Jurkat, Clone E6-1 (cell line): ENCODE measurements at places on chromosomes 13 and 19.
A peak's percentile ranks its signal among the peaks of the same experiment; 100 is the strongest.

DNA sequence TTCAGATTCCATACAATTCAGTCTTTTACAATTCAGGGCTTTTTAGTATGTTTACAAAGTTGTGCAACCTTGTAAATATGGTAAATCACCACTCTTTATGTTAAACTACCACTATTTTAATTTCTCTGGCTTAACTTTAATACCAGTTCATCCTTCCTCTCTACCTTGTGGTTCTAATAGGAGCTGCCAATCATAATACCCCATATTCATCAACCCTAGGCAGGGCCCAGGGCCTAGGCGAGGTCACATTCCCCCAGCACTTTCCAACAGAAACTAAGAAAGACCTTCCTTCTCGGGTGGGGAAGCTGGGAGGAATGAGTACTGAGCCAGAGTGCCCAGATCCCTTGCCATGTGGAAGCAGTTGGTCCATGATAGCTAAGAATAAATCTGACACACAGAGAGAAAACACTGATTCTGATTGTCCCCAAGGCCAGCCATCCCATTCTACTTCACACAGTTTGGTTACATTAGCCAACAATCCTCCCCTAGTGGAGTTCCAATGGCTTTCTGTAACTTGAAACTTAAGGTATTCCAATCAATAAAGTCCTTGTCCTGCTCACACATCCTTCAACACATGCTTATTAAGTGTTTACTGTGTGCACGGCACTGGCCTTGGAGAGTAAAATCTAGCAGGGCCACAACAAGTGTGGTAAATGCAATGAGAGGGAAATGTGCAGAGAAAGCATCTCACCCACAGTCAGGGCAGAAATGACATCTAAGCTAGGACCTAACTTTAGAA is 76.8 kb downstream of the NUFIP1 start:
- no peak for DNase-seq

- DNase-seq, result no peak
These were observed 59.4 kb downstream of the CCNE1 start for GRCh38 chr19:29871143-29871542.

- DNase-seq, result no peak
These were observed 40.9 kb downstream of the ZNF846 start for GRCh38 chr19:9727644-9728043.

DNA sequence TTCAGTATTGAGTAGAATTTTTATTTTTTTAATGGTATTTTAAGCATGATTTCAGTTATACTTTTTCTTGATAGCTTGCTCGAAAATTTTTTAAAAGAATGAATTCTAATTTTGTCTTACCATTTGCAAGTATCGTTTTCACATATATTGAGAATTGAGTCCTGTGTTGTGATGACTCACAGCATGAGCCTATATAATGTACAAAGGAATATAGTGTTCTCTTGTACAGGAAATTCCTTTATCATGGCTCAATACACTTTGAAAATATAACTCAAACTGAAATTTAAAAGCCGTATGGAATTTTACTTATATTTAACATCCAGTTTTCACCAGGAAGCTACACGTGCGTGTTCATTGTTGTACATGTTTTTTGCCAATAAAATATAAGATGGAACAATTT is 161.1 kb upstream of the TMTC4 start:
- DNase-seq, result no peak

DNA sequence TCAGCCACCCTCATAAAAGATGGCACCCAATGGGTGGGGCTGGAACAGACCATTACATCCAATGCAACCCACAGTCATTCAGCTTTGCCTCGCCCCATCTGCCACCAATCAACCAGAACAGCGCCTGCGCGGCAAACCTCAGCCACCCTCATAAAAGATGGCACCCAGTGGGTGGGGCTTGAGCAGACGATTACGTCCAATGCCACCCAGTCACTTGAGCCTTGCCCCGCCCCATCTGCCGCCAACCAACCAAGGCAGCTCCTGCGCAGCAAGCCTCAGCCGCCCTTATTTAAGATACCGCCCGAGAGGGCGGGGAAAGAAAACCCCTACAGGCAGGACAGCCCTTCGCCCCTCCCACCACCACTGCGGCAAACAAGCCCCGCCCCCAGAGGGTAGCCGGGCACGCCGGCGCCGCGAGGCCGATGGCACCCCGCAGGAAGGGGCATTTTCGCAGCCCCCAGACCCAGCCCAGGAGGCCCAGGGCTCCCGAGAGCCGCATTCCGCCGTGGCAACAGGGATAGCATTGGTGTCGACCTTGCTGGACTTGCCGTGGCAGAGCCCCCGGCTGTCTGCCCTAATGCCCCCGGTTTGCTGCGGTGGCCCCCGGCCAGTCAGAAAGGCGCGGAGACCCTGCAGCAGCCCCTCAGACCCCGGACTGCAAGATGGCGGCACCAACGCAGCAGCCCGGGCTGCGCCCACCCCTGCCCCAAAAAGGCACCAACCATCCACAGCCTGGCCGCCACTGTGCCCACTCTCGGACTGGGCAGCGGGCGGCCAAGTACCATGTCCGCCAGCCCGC is 675 bp downstream of the PEG3 start:
- no peak for DNase-seq

DNA sequence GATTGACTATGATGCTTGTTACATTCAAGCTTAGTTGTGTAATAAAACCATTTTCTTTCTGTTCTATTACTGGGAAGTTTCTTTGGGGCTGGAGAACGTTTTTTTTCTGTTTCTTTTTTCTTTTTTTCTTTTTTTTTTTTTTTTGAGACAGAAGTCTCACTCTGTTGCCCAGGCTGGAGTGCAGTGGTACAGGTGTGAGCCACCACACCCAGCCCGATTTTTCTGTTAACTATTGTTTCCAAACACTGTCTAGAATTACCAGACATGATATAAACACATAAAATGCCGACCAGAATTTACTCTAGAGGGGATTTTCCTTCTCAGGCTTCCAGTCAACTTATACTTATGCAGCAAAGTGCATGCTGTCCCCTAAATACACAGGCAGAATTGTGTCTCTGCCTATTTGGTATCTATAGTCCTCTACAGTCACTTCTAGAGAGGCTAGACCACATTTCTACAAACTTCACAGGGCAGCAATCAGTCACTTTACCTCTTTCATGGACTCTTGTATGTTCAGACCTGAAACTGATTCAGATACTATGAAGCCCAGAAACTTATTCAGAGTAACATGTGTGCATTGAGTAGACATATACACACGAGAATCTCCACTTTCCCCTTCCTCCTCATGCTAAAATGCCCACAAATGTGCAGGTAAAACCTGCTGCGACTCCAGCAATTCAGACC is 121.2 kb downstream of the ZNF737 start:
- DNase-seq, result no peak

GRCh38 chr19:15443838-15444237 is 5.9 kb downstream of the WIZ start:
- DNase-seq, result no peak

- no peak for DNase-seq
These were observed 173.7 kb upstream of the ZNF507 start for GRCh38 chr19:32171719-32172151.

GRCh38 chr19:16262618-16263017 is 62.0 kb upstream of the KLF2 start:
- no peak for DNase-seq

DNA sequence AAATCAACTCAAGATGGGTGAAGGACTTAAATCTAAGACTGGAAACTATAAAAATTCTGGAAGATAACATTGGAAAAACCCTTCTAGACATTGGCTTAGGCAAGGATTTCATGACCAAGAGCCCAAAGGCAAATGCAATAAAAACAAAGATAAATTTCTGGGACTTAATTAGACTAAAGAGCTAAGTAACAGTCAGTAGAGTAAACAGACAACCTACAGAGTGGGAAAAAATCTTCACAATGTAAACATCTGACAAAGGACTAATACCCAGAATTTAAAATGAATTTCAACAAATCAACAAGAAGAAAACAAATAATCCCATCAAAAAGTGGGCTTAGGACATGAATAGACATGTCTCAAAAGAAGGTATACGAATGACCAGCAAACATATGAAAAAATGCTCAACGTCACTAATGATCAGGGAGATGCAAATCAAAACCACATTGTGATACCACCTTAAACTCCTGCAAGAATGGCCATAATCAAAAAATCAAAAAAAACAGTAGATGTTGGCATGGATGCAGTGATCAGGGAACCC is 6.3 kb upstream of the RFX1 start:
- no peak for DNase-seq

DNA sequence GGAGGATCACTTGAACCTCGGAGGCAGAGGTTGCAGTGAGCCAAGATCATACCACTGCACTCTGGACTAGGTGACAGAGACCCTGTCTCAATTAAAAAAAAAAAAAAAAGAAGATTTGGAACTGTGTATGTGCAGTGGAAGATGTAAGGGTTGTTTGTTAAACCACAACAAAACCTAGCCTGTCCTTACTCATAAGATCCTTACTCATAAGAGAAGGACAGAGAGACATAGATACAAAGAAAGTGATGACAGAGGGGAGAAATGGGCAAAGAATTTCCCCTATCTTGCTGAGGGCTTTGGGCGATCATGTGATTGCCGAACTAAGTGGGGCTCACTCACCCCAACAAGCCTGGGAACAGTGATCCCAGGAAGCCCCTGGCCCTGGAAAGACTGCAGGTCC is 7.9 kb downstream of the ITPKC start:
- no peak for DNase-seq

DNA sequence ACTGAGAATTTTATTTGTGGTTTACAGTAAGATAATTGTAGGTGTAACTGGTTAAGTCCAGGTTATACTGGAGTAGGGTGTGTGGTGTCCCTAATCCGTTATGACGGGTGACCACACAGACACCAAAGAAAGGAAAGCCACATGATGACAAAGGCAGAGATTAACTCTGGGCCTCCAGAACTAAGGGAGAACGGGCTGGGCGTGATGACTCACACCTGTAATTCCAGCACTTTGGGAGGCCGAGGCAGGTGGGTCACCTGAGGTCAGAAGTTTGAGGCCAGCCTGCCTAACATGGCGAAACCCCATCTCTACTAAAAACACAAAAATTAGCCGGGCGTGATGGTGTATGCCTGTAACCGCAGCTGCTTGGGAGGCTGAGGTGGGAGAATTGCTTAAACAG is 10.2 kb upstream of the FUT2 start:
- no peak for DNase-seq

- no peak for DNase-seq
These were observed 57.5 kb downstream of the ZNF726 start for GRCh38 chr19:23972161-23972560.

DNA sequence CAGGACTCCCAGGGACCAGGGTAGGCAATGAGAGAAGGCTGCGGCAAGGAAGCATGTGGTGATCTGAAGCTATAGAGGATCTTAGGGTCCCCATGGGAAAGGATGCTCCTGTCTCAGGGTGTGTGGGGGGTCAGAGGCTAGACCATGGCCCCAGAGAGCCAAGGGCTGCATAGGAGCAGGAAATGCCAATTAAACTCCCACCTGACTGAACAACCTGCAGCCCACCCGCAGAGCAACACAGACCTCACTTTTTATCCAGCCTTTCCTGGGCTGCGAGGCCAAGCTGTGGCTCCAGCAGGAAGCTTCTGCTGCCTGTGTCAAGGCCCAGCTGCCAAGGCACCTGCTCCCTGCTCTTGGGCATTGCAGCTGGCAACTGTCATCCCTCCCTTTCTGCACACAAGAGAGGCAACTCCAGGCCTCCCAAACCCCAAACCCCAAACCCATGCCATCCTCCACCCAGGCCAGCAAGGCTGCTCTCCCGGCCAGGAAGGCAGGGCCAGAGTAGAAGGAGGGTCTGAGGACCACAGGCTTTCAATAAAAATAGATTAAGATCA is 290.1 kb downstream of the FOXO1 start:
- peak; percentile 21 for DNase-seq

DNA sequence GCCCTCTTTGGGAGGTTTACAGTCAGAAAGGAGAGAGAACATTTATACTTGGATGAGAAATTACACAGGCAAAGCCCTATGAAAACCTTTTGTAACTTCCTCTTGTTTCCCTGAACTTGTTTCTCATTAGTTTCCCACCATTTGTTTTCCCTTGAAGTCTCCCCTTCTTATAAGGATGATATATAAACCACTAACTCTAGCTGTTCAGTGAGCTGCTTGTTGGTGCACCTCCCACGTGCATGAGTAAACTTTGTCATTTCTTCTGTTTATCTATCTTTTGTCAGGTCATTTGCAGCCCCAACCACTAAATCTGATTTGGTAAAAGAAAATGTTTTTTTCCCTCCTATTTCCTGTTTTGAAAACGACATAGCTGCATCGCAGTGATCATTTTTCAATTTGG is 919.9 kb downstream of the SLITRK1 start:
- no peak for DNase-seq

DNA sequence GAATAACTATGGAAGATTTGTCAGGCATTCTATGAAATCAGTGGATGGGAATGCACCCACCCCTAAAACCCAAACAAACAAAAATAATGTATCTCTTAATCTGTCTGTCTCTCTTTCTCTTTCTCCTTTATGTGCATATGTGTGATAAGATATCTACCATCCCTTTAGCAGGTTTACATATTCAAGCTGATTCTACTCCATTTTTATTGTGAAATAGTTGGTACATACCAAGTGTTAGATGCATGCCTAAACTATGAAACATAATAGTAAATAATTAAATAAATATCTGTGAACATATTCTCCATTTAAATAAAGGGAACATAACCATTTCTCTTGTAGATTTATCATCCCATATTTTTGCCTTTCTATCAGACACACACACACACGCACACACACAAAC is 121.8 kb upstream of the PCDH9 start:
- DNase-seq, result no peak

GRCh38 chr13:53848366-53848961 is 819.9 kb downstream of the OLFM4 start:
- no peak for DNase-seq

GRCh38 chr13:98490195-98490836 is 86.6 kb downstream of the STK24 start:
- DNase-seq, result no peak

DNA sequence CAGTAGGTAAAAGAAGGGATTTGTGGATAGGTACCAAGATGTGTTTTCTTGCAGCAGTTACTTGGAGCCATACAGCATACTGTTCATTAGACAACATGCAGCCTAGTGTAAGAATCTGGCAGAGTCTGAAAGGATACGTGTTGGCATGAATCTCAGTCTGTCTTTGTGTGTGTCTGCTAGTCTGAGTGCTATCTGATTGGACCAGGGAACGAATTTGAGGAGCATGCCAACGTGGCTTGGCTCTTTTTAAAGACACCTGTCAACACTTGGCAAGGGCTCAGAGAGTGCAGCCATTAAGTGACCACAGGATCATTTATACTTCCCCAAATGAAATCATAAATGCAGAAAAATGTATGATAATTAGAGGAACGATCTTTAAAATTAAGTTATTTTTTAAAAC is 27.6 kb upstream of the ATXN8OS start:
- no peak for DNase-seq

DNA sequence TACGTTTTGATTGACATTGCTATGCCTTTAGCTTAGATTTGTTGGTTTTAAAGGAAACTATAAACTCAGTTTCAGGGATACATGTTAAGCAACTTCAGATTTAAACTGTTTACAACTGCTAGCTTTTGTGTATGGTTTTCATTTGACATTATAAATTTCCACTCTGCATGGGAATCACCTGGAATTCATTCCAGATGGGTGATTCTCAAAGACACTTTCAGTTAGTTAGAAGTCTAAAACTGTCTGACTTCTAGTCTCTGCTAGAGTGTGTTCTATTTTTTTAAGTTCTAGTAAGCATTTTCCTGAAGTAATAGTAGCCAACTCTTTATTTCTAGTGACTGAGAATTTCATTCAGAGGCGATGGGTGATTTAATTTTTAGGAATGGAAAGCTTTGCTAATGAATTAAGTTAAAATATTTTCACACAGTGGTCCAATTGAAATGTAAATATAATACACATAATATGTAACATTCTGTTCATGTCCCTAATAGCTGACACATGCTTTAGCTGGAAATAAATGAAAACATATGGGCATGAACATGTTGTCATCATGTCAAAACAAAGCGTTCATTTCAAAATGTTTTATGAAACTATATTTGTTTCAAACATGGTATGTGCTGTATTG is 58.3 kb upstream of the CSNK1A1L start:
- no peak for DNase-seq
